Right renal pelvis (tissue), 4 donors: ENCODE measurements at places on chromosomes 2 and 18. TPM values are rescaled to one million over a fixed set of nuclear protein-coding genes. Genes with fewer than 3 reads are reported as not detected.

DNA sequence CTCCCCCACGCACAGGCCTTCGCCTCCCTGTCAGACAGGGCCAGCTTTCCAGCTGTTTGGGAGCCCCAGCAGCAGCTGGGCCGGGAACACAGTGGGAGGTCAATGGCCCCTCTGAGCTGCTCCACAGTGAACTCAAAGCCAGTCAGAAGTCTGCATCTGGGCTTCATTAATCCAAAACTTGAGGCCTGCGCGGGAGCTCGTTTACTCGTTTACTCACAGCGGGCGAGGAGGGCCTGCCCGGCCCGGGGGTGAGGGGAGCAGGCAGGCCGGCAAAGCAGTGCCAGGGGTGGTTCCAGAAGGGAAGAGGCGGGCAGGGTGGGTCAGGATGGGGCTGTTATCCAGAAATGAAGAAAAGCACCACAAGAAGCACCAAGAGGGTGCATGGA lies 36.8 kb upstream of the SEMA4C start:
- no peak for DNase-seq

MIB1 gene
- polyA plus RNA-seq, result 70.7 TPM

GRCh38 chr2:219501849-219502248 lies 3.2 kb downstream of the GMPPA start:
- no peak for DNase-seq

DNA sequence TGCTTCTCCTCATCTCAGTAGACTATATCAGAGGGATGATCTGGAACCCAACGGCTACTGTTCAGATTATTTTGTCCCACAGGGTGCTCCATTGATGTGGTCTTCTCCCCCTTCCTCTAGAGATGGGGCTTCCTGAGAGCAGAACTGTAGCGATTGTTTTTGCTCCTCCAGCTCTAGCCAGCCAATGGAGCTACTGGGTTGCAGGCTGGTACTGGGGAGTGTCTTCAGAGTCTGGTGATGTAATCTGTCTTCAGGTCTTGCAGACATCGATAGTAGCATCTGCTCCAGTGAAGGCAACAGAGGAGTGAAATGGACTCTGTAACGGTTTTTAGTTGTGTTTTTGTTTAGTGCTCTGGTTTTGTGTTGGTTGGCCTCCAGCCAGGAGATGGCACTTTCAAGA lies 621.9 kb downstream of the RNF144A start:
- no peak for DNase-seq

DNA sequence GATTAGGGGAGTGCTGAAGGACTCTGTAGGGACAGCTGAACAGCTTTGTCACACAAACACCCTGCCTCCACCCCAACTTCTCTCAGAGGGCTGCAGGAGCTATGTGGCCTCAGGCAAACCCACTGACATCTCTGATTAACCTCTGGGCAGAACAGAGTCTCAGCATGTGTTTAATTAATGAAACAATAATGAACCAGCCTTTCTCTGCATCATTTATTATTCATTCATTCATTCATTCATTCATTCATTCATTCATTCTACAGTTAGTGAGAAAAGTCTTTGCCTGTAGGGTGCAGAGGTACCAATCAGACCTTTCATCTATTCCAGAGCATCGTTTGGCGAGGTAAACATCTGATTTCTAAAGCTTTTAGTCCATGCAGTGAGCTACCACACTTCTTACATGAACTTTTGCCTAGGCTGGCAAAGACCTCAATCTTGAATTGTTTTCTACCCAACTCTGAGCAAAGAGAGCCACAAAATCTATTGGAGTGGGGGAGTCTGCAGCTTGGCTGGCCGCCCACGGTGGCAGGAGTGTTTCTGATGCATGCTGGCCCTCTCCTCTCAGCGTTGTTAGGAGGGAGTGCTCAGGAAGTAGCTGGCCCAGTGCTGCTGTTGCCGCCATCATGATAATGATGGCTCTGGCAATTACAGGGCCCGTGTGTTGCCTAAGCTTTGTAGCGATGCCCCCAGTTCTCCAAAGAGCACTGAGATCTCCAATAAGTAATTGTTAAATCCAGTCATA lies 198.9 kb downstream of the SMAD7 start:
- DNase-seq, result no peak

WNT10A gene
- 1.2 TPM for polyA plus RNA-seq

GRCh38 chr18:78813936-78814710 lies 165.5 kb upstream of the SALL3 start:
- DNase-seq, result no peak

- no peak for DNase-seq
Measured at GRCh38 chr2:37969731-37970130, 44.6 kb downstream of the RMDN2 start.

- no peak for DNase-seq
Measured at GRCh38 chr2:50448556-50448955, 583.4 kb downstream of the NRXN1 start.
